A673 (cell line): ENCODE measurements at places on chromosomes 13 and 19. TPM values are rescaled to one million over a fixed set of nuclear protein-coding genes. Genes with fewer than 3 reads are reported as not detected.

GRCh38 chr19:36060430-36060829 is 5.7 kb downstream of the WDR62 start:
- no peak overlapping the region for H3K27ac ChIP-seq
- no peaks in the 10 kb centered on the region for H3K27me3 ChIP-seq
- peaks cover 52% of the 10 kb centered on the region for H3K36me3 ChIP-seq

PBX4 gene
- total RNA-seq = 3.1 and 4.6 TPM in 2 replicates

SERTM1 gene
- total RNA-seq = 42.9 and 53.5 TPM in 2 replicates

ZSCAN4 gene
- total RNA-seq = not detected in 2 replicates

GRCh38 chr19:17331045-17331558 is 3.6 kb downstream of the ANO8 start:
- no peaks in the 10 kb centered on the region for H3K4me1 ChIP-seq
- no peaks in the 10 kb centered on the region for H3K27me3 ChIP-seq
- no peak overlapping the region for H3K27ac ChIP-seq
- DNase-seq = no peak

SERP2 gene
- total RNA-seq = 0.69 and 1.5 TPM in 2 replicates

- H3K27ac ChIP-seq = no peak overlapping the region
- H3K27me3 ChIP-seq = no peaks in the 10 kb centered on the region
- H3K36me3 ChIP-seq = no peaks in the 10 kb centered on the region
- H3K4me3 ChIP-seq = no peak overlapping the region
- DNase-seq = no peak
- H3K4me1 ChIP-seq = no peaks in the 10 kb centered on the region
Measured at GRCh38 chr13:71291842-71292146, 575.2 kb downstream of the DACH1 start.

DNA sequence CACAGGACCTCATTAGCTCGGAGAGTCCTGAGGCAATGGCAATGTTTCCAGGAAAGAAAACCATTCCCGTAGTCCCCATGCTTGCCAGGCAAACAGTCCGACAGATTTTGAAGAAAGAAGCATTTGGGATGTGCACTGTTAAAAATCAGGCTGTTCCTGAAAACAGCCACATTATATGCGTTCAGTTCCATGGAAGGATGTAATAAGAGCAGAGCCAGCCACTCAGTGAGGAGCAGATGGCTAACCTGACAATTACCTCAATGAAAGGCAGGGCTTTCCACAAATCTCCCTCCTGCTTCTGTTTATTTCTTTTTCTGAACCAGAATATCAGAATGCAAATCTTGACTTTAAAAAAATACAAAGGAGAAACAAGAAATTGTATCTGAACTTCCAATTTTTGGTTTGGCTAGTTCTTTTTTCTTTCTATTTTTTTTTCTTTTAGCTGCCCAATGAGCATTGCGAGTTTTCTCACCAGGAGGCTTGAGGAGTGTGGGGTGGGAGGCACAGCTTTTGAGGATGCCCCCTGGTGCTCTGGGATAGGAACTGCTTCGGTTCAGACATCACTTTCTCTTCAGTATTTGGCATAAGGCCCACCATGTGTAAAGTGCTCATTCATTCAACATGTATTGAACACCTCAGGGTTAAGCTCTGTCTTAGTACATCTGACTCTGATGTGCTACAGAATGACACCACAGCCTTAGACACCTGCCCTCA is 124.2 kb downstream of the TBC1D4 start:
- no peak overlapping the region for H3K4me3 ChIP-seq
- no peak overlapping the region for H3K27ac ChIP-seq
- DNase-seq = peak; percentile 89
- H3K4me1 ChIP-seq = peaks cover 4% of the 10 kb centered on the region

MUC16 gene
- not detected in 2 replicates for total RNA-seq

PDX1 gene
- not detected in 2 replicates for total RNA-seq

GRCh38 chr13:59459972-59460371 is 703.8 kb downstream of the DIAPH3 start:
- peaks cover 16% of the 10 kb centered on the region for H3K4me1 ChIP-seq

GRCh38 chr13:20699715-20700114 is 3.8 kb upstream of the IL17D start:
- H3K27ac ChIP-seq = no peak overlapping the region
- H3K27me3 ChIP-seq = no peaks in the 10 kb centered on the region
- H3K36me3 ChIP-seq = no peaks in the 10 kb centered on the region
- DNase-seq = no peak
- H3K4me3 ChIP-seq = no peak overlapping the region
- peaks cover 8% of the 10 kb centered on the region for H3K4me1 ChIP-seq

RASIP1 gene
- total RNA-seq = 3.8 and 5.0 TPM in 2 replicates
